ENCODE measurements at places on chromosomes 7 and 10.

- DNase-seq: no peak
These were observed 186.2 kb downstream of the USP6NL start for GRCh38 chr10:11425296-11425610.

GRCh38 chr10:72421885-72422540 lies 67.3 kb upstream of the DNAJB12 start:
- no peak for DNase-seq

GRCh38 chr10:73843261-73843660 lies 31.1 kb downstream of the CAMK2G start:
- no peak for DNase-seq

GRCh38 chr10:114070710-114071109 lies 27.0 kb downstream of the ADRB1 start:
- DNase-seq: no peak

GRCh38 chr10:125283191-125283835 lies 123.0 kb upstream of the CTBP2 start:
- no peak for DNase-seq

DNA sequence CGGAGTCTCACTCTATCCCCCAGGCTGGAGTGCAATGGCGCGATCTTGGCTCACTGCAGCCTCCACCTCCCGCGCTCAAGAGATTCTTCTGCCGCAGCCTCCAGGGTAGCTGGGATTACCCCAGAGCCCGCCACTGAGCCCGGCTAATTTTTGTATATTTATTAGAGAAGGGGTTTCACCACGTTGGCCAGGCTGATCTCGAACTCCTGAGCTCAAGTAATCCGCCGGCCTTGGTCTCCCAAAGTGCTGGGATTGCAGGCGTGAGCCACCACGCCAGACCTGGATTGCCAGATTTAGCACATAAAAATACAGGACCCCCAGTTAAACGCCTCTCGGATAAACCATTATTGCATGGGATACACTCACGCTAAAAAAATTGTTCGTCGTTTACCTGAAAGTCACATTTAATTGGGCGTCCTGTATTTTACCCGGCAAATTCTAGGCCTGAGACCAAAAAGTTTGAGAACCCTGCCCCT lies 375 bp upstream of the GATAD1 start:
- DNase-seq: no peak

GRCh38 chr10:23439452-23439960 lies 631 bp downstream of the OTUD1 start:
- no peak for DNase-seq

DNA sequence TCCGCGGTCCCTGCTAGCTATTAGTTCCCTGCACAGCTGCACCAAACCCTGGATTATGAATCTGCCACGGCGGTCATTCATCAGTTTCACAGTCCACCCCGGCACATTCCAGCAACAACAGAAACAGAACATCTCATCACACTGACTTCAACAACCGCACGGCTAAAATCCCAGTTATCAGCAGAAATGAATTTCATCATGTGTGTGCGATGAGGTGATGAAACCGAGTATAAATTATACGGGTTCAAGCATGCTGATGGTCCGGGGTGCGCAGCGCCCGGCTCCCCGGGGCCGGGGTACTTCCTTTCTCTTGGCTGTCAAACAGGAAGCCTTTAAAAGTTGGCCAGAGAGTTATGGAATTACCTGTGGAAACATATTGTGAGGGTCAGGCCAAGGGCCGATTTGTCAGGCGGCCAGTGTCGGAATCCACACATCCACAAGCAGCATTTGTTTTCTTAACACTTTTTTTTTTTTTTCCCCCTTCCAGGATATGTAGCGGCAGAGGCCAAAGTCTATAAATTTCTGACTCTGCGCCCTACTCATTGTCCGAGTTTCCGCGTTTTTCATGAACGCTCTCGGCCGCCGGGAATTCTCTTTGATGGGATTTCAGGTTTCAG lies 420.9 kb upstream of the MGMT start:
- DNase-seq: peak; percentile 70

DNA sequence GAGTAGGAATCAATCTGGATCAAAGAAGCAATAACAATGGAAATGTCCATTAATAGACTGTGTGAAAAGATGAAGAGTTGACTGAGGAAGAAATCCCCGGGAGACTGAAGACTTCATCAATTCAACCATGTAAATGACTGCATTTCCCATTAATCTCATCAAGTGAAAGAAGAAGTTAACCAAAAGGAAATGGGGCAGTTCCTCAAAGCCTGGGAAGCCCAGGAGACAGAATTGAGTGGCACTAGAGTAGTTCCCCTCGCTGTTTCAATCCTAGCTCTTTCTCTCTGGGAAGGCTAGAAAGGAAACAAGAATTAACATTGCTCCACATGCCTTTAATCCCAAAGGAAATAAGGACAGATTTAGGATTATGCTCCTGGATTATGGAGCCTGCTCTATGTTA lies 4.8 kb upstream of the OR6V1 start:
- no peak for DNase-seq

GRCh38 chr7:118252087-118252486 lies 27.6 kb downstream of the ANKRD7 start:
- DNase-seq: no peak

DNA sequence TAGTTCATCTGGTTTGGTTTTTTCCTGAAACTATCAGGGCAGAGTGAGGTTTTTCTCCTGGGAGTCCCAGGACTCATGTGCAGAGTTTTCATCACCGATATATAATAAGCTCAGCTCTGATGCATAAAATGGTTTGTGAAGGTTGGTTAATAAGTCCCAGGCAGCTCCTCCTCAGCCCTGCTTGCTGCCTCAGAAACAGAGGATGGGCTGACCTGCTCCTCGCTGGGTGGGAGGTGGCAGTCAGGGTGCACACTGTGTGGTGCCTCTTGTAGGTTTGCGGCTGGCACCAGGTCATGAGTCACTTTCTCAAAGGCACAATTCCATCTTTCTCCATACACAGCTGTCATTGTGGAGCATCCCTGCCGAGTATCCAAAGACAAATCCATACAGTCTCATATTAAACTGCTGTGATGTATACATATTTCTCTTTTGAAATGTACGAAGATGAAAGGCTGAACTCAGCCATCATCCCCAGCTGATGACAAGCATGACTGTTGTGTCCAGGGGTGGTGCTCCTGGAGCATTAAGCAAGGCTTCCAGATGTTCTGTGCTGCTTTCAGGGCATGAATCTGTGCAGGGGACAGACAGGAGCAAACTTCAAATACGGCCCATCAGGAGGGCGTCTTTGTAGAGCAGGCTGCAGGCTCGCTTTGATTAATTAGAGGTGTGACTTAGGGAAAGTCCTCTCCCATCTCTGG lies 125.7 kb upstream of the NPS start:
- no peak for DNase-seq

GRCh38 chr7:70602117-70602516 lies 529.8 kb upstream of the GALNT17 start:
- DNase-seq: no peak

DNA sequence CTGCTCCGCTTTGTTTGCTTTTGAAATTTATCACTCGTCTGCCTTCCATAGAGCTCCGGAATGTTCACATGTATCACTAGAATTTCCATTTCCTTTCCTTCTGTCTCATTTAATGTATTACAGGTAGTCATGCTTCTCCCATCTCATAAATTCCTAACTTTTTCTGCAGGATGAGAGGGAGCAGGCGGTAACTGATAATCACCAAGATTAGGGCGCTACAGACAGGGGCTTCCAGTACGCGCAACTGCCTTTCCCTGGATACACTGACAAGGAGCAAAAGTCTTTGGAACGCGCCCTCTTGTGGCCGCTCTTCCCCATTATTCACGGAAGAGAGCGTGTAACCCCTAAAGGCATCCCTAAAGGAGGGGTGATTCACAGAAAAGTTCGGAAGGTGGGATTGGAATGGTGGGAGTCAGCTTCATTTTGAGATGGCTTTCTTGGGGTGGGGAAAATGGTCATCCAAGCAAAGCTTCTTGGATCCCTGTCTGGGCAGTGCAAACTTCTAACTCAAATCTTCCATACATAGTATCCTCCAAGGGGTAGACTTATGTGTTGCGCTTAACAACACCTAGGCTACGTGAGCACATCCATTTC lies 6.5 kb downstream of the INHBA start:
- DNase-seq: peak; percentile 85

GRCh38 chr10:125248489-125248888 lies 88.1 kb upstream of the CTBP2 start:
- no peak for DNase-seq

GRCh38 chr10:104387130-104387888 lies 33.7 kb downstream of the CFAP58 start:
- no peak for DNase-seq

- DNase-seq: peak; percentile 84
These were observed 13.5 kb upstream of the BAMBI start for GRCh38 chr10:28663576-28664368.

- no peak for DNase-seq
These were observed 33.3 kb upstream of the COL13A1 start for GRCh38 chr10:69768386-69768785.

DNA sequence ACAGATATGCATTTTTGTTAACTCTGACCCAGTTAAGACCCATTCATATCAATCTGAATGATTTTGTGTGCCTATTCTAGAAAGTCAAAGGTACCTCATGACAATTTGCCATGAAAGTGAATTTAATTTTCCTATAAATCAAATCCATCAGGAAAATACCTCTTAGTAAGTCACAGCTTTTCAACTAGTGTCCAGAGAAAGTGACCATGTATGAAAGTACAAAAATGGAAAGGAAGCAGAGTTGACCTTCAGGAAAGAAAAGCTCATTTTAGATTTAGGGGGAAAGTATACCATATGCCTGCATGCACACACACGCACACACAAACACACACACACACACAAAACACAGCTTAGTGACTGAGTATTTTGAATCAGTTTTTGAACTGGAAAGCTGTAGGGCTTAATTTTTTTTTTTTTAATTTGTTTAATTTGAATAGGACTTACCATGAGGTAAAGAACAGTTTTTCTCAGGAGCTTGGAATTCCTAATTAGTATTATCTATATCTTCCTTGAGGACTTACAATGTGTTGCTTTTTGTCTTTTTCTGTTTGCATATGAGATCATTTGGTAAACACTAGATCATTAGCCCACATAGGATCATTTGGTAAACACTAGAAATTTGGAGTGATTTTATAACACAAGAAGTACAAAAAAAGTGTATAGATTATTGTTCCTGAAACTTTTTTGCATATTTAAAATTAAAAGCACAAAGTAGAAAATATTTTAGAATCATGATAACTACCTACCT lies 61.6 kb downstream of the ZNF277 start:
- no peak for DNase-seq

GRCh38 chr7:22348379-22348778 lies 8.6 kb downstream of the RAPGEF5 start:
- DNase-seq: peak; percentile 6

DNA sequence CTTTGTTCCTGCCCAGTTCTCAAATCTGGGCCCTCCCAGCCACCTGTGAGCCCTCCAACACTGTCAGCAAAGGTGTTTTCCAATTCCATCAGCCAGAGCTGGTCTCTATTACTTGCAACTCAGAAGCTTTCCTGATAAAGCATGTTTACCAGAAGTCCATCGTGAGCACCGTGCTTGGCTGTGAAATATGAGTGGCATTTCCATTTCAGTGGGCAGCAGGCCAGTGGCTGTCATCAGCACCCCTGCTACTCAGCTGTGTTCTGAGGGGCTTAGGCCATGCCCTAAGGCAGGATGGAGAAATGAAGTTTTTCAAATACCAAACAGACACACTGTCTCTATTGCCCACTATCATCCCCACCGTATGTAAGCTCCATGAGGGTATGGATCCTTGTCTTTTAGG lies 12.7 kb upstream of the BNIP3 start:
- DNase-seq: no peak
